ENCODE measurements at places on chromosomes 2 and 18. TPM values are rescaled to one million over a fixed set of nuclear protein-coding genes. Genes with fewer than 3 reads are reported as not detected.

The ANKRD62 gene
- total RNA-seq, result not detected

The AMER3 gene
- total RNA-seq, result not detected

DNA sequence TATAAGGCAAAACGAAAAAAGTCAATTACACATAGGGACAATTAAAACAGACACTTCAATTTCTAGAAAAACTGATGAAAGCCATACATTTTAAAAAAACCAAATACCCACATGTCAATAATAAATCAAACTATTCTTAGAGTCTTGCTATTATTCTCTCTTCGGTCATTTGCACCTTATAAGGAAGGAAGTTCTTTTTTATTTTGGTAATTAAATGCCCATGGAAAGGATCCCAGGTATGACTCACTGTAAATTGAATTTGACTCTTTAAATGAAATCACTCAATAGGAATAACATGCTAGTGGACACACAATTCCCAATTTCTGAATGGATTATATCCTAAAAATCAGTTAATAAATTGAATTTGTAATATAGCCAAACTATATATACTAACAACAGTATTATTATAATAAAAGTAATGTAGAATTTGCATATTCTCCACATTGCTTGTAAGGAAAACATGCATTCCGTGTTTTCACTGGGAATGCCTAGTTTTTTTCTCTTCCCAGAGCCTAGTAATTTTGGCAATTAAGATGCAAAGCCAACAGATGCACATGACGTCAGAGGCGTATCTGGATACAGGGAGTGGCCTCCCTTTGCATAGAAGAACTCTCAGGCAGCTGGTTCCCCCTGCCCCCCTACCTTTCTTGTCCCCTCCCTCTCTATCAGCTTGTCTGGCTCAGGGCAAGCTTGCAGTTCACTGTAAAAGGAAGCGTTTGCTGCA lies 153.5 kb upstream of the PGAP1 start:
- no peak for DNase-seq
- H3K27ac ChIP-seq, result no peak overlapping the region
- H3K27me3 ChIP-seq, result no peaks in the 10 kb centered on the region
- no peak overlapping the region for H3K4me3 ChIP-seq
- peaks cover 8% of the 10 kb centered on the region for H3K36me3 ChIP-seq

GRCh38 chr18:27661320-27662018 lies 476.4 kb upstream of the CHST9 start:
- H3K4me3 ChIP-seq, result no peak overlapping the region
- no peak overlapping the region for H3K27ac ChIP-seq
- H3K4me1 ChIP-seq, result no peaks in the 10 kb centered on the region
- H3K27me3 ChIP-seq, result no peaks in the 10 kb centered on the region

The DNER gene
- total RNA-seq, result 0.41 TPM

GRCh38 chr2:107669335-107669734 lies 157.4 kb upstream of the RGPD4 start:
- H3K4me1 ChIP-seq, result no peaks in the 10 kb centered on the region
- no peaks in the 10 kb centered on the region for H3K27me3 ChIP-seq
- no peak overlapping the region for H3K27ac ChIP-seq
- no peak overlapping the region for H3K4me3 ChIP-seq
- no peak for DNase-seq

The SAG gene
- not detected for total RNA-seq

DNA sequence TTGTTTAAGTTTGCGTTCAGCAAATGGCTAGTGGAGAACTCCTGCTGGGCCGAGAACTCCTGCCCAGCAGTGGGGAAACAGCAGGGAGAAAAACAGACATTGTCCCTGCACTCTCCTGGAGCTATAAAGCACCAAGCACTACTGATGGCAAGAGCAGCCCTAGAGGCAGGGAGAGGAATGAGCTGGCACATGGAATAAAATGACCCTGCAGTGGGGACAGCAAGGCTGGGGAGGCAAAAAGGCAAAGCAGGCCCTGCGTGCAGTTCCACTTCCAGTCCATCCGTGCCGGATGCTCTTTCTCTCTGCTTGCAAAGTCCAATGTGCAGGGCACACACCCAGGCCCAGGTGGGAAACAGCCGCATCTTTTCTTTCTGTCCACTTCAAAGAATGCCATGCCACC lies 415.5 kb downstream of the LRATD1 start:
- H3K27me3 ChIP-seq, result no peaks in the 10 kb centered on the region
- H3K27ac ChIP-seq, result no peak overlapping the region
- DNase-seq, result no peak
- no peaks in the 10 kb centered on the region for H3K36me3 ChIP-seq
- H3K4me1 ChIP-seq, result no peaks in the 10 kb centered on the region
- no peak overlapping the region for H3K4me3 ChIP-seq

The C1QL2 gene
- not detected for total RNA-seq

DNA sequence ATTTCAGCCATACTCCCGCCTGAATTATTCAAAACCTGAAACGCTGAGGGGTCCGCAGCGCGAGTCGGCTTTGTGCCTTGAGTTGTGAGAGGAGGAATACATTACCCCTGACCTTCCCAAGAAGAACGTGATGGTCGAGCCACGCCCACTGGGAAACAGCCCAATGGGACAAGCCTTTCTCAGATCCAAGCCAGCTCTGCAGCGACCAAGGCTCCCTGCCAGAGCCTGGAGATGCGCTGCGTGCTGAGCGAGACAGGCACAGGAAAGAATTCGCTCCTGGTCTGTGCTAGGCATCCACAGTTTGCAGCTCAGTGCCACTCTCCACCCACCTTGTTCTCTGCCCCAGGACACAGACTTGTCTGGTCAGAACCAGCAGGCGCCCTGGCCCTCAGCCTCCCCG lies 74.1 kb upstream of the GLI2 start:
- no peak overlapping the region for H3K4me3 ChIP-seq
- no peaks in the 10 kb centered on the region for H3K27me3 ChIP-seq
- DNase-seq, result peak; percentile 31
- no peaks in the 10 kb centered on the region for H3K36me3 ChIP-seq
- no peak overlapping the region for H3K27ac ChIP-seq
- H3K4me1 ChIP-seq, result peaks cover 6% of the 10 kb centered on the region

- no peak overlapping the region for H3K4me3 ChIP-seq
- DNase-seq, result no peak
- no peaks in the 10 kb centered on the region for H3K4me1 ChIP-seq
- no peaks in the 10 kb centered on the region for H3K27me3 ChIP-seq
Measured at GRCh38 chr2:15825276-15825980, 114.9 kb upstream of the MYCN start.

- H3K4me3 ChIP-seq, result no peak overlapping the region
- peaks cover under 1% of the 10 kb centered on the region for H3K4me1 ChIP-seq
- H3K36me3 ChIP-seq, result no peaks in the 10 kb centered on the region
- no peak for DNase-seq
- no peaks in the 10 kb centered on the region for H3K27me3 ChIP-seq
- H3K27ac ChIP-seq, result no peak overlapping the region
Measured at GRCh38 chr18:45008694-45009413, 328.2 kb downstream of the SETBP1 start.

- H3K4me1 ChIP-seq, result peaks cover 20% of the 10 kb centered on the region
- H3K27me3 ChIP-seq, result peaks cover 24% of the 10 kb centered on the region
- peak overlapping the region; percentile 62 for H3K4me3 ChIP-seq
- DNase-seq, result no peak
- no peaks in the 10 kb centered on the region for H3K36me3 ChIP-seq
Measured at GRCh38 chr2:74552914-74553811, 579 bp downstream of the LOXL3 start.

The CRYGC gene
- total RNA-seq, result not detected

DNA sequence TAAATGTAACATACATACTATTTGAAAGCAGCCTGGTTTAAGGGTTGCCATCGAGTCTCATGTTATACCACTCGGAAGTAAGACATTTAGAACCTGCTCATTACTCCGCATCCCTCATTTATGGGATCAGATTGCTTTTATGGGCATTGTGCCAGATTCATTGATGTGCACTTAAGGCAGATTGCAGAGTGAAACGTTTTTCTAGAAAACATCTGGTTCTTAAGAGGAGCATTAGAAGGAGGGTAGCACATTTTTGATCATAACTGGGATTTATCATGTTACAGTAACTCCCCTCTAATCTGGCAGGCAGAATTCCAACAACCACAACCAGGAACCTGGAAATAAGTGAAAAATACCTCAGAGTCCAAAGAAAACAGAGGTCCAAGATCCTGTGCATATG lies 74.2 kb upstream of the GALNT3 start:
- no peak for DNase-seq
- no peak overlapping the region for H3K27ac ChIP-seq
- H3K27me3 ChIP-seq, result no peaks in the 10 kb centered on the region
- no peak overlapping the region for H3K4me3 ChIP-seq

The DLX1 gene
- total RNA-seq, result not detected

DNA sequence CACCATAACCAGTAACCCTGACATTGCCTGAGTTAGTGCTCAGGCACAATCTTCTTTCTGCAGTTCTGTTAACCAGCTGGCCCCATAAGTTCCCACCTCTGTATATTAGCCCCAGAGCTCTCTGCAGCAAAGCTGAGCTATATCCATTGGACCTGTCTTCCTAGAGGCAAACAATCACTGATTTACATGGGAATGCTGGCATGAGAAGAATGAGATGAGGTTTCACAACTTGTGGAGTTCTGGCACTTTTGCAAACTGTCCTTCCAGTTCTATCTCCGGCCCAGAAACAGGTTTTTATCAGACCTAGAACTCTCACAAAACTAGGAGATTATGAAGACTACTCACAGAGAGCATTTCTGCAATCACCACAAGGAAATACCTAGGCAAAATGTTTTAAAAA lies 7.9 kb upstream of the CCBE1 start:
- H3K4me3 ChIP-seq, result no peak overlapping the region
- DNase-seq, result no peak
- no peak overlapping the region for H3K27ac ChIP-seq
- H3K36me3 ChIP-seq, result no peaks in the 10 kb centered on the region

GRCh38 chr2:101967826-101968513 lies 23.8 kb upstream of the IL1R2 start:
- no peaks in the 10 kb centered on the region for H3K36me3 ChIP-seq
- no peaks in the 10 kb centered on the region for H3K4me1 ChIP-seq
- no peak overlapping the region for H3K4me3 ChIP-seq
- H3K27ac ChIP-seq, result no peak overlapping the region

The RMND5A gene
- 103 TPM for total RNA-seq

- no peaks in the 10 kb centered on the region for H3K27me3 ChIP-seq
- H3K4me1 ChIP-seq, result peaks cover 9% of the 10 kb centered on the region
- H3K36me3 ChIP-seq, result no peaks in the 10 kb centered on the region
- DNase-seq, result no peak
- no peak overlapping the region for H3K4me3 ChIP-seq
- no peak overlapping the region for H3K27ac ChIP-seq
Measured at GRCh38 chr2:126650994-126651393, 5.0 kb upstream of the GYPC start.

DNA sequence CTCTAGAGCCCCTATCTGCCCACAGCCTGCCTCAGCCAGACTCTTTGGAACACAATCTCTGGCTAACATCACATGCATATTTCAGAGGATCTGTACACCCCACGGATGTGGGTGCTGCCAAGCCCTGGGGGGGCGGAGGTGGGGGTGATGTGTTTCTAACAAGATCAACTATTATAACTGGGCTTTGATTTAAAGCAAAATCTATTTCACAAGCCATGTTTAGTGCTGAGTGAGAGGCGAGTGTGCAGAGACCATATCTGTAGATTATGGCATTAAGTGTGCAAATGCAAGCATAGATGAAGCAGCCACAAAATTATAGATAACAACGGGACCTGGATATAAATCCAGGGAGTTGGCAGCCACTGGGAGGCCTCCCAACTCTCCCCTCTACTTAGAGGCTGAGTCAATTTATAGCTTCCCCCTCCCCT lies 135.8 kb upstream of the SMAD2 start:
- H3K27ac ChIP-seq, result no peak overlapping the region
- DNase-seq, result no peak
- no peaks in the 10 kb centered on the region for H3K36me3 ChIP-seq
- no peak overlapping the region for H3K4me3 ChIP-seq
- H3K27me3 ChIP-seq, result no peaks in the 10 kb centered on the region

- H3K27ac ChIP-seq, result no peak overlapping the region
- no peaks in the 10 kb centered on the region for H3K27me3 ChIP-seq
- no peak for DNase-seq
Measured at GRCh38 chr2:42249284-42249683, 80.1 kb downstream of the EML4 start.

DNA sequence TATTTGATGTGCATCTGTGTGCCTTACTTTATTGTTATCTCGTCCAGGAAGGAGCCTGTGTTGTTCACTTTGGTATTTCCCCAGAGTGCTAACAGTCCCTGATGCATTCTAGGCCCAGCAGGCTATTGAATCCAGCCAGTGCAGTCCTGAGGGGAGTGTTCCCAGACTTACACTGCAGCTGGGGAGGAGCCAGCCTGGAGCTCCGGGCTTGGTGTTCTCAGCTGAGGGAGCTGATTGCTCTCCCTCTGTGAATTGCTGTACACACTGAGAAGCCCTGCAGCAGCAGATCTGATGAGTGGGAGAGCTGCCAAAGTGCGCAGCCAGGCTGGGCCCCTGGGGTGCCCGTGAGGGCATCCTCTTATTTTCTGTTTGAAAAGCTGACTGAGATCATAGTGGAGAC lies 159.2 kb downstream of the GALNT3 start:
- no peak overlapping the region for H3K27ac ChIP-seq
- H3K36me3 ChIP-seq, result no peaks in the 10 kb centered on the region
- no peak for DNase-seq
- H3K27me3 ChIP-seq, result no peaks in the 10 kb centered on the region
- H3K4me3 ChIP-seq, result no peak overlapping the region

The PCARE gene
- 0.36 TPM for total RNA-seq

DNA sequence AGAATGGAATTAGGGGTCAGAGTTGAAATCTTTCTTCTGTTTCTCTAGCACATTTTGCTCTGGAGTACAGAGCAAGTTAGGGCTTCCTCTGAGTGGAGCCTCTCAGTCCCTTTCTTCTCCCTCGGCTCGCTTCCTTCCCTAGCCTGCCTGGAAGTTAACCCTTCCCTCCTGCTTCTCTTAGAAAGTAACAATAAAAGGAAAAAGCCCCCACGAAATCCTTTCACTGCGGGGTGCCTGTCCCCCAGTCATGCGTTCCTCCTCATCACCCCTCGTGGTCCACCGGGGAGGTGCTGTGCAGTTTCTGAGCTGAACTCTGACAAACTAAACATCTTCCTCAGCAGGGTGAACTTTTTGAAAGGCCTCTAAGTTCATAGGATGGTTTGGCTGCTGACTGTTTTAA lies 2.0 kb downstream of the IGFBP2 start:
- no peaks in the 10 kb centered on the region for H3K36me3 ChIP-seq
- H3K27ac ChIP-seq, result peak overlapping the region; percentile 27
- no peak for DNase-seq
- H3K4me1 ChIP-seq, result peaks cover 14% of the 10 kb centered on the region

DNA sequence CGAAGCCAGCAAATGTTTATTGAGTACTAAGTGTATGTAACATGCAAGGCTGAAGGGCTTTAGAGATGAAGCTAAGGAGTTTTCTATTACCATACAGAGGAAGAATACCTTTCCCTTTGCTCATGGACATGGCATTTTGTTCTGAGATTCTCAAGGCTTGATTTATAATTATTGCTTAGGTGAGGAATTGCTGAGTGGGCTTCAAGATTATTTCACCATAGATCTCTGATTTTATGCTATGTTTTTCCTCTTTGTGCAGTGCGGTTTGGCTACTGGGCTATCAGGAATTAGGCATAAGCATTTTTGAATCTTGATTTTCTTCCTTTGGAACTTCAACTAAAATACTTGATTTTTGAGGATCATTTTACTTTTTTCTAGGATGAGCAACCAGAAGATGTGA lies 42.5 kb downstream of the VRK2 start:
- DNase-seq, result no peak
- no peaks in the 10 kb centered on the region for H3K4me1 ChIP-seq
- H3K36me3 ChIP-seq, result peaks cover 41% of the 10 kb centered on the region

- H3K4me1 ChIP-seq, result peaks cover 7% of the 10 kb centered on the region
- DNase-seq, result no peak
- peaks cover 44% of the 10 kb centered on the region for H3K27me3 ChIP-seq
- H3K4me3 ChIP-seq, result peak within 1 kb of the TSS; percentile 58
- peak within 1 kb of the TSS; percentile 24 for H3K27ac ChIP-seq
- H3K36me3 ChIP-seq, result no peaks in the 10 kb centered on the region
Measured at GRCh38 chr18:23662309-23663263, at the start of gene ANKRD29. TSS of gene ANKRD29 (minus strand) at chr18:23662911. CDS start at chr18:23662730, 181 bp downstream.

The RNMT gene
- 19.6 TPM for total RNA-seq

The CAPN10 gene
- 12.2 TPM for total RNA-seq

The CTAGE1 gene
- not detected for total RNA-seq

Data from gastrocnemius medialis (tissue), 4 donors.